ENCODE measurements at places on chromosomes 7 and 10.

- DNase-seq = no peak
Observed at GRCh38 chr10:90530521-90530920, 327.3 kb downstream of the HTR7 start.

GRCh38 chr7:80478683-80479082 lies 33.2 kb downstream of the GNAT3 start:
- DNase-seq = no peak

DNA sequence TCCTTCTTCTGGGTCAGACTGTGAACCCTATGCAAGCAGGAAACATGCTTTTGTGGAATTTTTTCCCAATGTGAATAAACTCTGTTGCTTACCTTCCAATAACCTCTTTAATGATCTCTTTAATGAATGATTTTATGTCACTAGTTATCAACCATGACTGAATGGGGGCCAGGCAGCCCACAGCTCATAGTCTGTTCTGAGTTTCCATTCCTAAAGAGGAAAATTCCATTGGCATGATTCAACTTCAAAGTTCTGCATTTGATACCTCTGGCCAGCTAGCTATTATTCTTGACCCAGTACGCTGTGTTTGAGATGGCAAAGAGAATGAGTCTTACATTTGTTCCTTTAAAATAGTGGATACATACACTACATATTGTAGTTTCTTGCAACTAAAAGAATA lies 867.8 kb upstream of the CELF2 start:
- DNase-seq = no peak

DNA sequence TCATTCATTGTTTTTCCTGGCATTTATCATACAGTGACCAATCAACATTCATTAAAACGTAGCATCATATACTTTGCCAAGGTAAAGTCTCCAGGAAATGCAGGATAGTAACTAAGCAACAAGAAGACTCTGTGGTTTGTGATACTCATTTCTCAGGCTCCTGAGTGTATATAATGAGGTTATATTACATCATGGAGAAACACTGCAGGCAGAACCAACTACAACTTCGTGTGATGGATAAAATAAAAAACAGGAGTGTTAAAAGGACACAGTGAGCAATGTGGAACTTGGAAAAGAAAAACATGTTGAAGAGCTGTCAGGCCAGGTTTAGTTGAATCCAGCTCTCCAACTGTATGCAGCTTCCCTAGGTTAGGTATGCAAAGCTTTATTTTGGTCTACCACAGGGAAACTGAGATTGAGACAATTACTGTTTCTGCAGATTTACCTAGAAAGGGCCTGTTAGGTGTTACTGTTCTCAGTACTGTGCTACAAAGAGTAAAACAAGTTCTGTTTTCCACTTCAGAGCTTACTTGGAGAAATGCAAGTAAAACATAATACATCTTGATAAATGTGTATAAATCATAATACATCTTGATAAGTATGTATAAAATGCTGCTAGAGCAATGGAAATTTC lies 7.8 kb upstream of the CCNY start:
- no peak for DNase-seq

DNA sequence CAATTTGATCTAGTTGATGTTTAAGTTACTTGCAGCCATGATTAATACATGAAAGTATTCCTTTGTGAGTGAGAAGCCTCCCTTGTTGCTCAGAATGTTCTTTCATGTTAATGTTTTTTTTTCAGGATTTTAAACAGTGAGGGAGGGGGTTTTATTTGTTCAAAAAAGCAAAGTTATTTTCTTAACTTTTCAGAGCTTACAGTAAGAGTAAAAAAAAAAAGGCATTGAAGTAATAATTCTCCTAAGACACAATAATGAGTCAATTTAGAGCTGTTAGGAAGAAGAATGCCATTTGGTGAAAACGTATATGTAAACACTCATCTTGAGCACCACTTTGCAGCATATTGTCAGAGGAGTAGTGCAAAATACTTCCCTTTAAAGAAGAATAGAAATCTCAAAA lies 105.8 kb downstream of the SEMA3A start:
- no peak for DNase-seq

- DNase-seq = no peak
Observed at GRCh38 chr7:2894118-2894940, 50.2 kb upstream of the GNA12 start.

DNA sequence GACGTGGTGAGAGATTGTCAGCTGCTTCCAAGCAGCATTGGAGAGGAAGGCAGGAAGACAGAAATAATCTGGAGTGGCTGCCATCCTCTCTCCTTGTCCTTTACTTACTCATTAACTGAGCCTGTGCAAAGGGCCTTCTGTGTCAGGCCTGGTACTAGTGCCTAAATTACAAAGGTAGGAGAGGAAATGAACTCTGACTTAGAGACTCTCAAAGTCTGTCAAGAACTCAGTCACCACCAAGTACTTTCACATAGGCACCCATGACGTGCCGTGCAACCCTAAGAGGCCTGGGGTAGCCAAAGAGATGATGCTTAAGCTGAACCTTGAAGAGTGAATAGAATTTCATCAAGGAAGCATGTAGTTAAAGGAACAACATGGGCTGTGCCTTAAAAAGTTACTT lies 866.9 kb downstream of the LRMDA start:
- DNase-seq = no peak

GRCh38 chr10:108956149-108956548 lies 967.2 kb downstream of the XPNPEP1 start:
- DNase-seq = no peak

DNA sequence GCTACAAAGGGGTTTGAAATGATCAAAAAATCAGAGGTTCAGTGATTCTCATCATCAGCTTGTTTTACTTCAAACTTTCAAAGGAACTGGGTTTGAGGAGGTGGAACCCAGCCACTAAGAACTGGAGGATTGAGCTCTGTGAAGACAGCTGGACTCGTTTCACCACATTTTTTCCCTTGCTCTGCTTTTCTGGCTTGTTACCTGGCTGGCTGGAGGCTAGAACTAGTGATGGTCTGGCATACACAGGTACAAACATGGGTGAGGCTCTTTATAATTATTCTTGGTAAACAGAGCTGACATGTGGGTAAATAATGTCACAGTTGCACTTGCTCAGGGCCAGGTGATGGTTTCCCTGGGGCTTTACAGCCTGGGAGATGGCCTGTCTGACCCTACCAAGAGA lies 352.5 kb downstream of the FGFR2 start:
- no peak for DNase-seq

- DNase-seq = no peak
Observed at GRCh38 chr10:6665847-6666246, 85.8 kb upstream of the PRKCQ start.

DNA sequence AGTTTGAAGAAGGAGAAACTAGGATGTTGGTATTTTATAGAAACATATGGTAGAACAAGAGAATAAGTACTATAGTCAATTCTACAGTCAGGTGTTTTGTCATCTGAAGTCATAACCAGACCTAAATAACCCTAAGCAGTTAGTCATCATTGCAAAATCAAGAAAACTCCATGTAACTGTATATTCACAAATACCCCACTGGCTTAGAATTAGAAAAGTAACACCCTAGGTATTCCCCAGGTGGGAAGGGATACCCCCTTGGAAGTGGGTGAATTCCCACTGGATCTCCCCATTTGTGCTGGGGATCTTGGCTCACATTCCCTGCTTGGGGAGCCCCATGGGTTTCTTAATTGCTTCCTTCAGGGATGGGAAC lies 45.9 kb upstream of the ITGB8 start:
- DNase-seq = no peak

DNA sequence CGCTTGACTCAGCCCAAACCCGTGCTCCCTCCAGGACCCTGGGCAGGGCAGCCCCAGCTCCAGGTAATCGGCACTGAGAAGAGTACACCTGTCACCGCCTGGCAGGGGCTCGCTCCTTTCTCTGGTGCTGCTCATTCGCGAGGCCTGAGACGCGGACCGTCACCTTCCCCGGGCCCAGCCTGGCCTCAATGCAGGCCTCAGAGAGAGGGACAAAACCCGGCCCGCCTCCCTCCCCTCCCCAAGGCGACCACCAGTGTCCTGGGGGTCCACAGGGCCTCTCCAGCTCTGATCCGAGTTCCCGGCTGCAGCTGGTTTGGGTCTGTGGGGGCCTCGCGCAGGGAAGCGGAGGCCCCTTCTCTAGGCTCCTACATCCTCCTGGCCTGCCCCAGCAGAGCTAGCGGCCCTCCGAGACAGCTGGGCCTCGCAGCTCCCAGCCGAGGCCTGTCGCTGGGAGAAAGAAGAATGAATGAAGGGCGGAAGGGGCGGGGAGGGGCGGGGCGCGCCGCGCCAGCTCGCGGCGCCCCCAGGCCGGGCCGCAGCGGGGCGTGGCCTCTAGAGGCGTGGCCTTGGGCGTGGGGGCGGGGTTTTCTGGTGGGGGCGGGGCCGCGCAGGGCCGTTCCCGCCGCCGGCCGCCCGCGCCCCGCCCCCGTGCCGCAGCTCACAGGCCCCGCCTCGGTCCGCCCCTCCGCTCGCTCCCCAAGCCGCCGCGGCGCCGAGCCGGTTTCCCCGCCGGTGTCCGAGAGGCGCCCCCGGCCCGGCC lies at the start of gene LIMK1:
Gene LIMK1 (plus strand): TSS at position 688 of the 760 bp plus-strand sequence. CDS start 187 bp downstream, outside the sequence.
- peak; percentile 70 for DNase-seq

GRCh38 chr10:36492590-36493515 lies 632.5 kb upstream of the ANKRD30A start:
- DNase-seq = no peak

DNA sequence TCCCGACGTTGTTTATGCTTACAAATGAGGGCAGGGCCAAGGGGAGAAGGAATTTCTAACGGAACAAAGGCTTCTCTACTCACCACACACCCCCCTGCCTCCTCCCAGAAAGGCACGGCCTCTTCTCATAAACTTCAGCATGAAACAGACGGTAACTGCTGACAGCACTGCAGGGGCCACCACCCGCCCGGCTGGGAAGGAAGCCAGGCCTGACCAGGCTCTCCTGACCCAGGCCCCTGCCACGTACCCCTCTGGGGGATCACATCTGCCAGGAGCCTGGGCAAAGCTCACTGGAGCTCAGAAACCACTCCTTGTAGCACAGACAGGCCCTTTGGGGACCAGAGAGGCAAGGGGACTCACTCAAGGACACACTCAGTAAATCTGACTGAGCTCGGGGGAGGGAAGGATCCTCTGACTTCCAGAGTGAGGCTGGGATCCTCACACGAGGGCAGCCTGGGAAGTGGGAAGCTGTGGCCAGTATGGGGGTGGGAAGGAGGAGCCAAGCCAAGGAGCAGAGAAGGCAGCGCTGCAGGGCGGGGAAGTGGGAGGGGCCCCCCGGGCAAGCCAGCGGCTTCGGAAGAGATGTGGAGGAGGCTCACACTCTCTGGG lies 46.1 kb downstream of the ZCCHC24 start:
- no peak for DNase-seq

- DNase-seq = no peak
Observed at GRCh38 chr10:20970044-20970443, 72.9 kb upstream of the NEBL start.

DNA sequence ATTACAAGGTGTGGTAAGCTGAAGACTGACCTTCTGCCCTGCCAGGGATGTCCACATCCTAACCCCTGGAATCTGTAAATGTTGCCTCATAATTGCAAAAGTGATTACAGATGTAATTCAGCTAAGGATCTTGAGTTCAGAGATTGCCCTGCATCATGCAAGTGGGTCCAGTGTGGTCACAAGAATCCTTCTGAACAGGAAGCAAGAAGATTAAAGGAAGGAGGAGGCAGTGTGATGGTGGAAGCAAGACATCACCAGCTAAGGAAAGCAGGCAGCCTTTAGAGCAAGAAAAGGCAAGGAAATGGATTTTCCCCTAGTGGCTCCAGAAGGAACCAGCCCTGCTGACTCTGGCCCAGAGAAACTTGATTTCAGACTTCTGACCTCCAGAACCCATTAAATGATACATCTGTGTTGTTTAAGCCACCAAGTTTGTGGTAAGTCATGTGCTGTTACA lies 78.1 kb downstream of the USP6NL start:
- no peak for DNase-seq

- DNase-seq = no peak
Observed at GRCh38 chr10:123704812-123705211, 38.7 kb downstream of the GPR26 start.

DNA sequence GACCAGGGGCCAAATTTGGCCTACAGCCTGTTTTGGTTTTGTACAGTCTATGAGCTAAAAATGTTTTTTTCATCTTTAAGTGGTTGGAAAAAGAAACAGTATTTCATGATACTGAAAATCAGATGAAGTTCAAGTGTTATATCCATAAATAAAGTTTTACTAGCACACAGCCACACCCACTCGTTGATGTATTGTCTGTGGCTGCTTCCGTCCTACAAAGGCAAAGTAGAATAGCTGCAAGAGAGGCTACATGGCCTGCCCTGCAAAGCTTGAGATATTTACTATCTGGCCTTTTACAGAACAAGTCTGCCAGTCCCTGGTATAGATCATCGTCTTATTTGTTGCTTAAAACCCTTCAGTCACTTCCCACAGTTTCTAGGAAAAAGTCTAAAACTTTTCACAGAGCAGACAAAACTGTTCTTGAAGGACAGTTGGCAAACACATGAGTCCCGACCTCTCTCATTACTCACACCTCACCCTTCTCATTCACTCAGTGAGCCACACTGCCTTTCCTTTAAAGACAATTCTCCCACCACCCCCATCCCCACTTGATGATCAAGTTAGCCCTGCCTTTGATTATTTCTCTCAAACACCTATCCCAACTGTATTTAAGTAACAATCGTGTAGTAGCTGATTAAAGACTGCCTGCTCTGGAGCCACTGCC lies 9.9 kb downstream of the RHEB start:
- no peak for DNase-seq

DNA sequence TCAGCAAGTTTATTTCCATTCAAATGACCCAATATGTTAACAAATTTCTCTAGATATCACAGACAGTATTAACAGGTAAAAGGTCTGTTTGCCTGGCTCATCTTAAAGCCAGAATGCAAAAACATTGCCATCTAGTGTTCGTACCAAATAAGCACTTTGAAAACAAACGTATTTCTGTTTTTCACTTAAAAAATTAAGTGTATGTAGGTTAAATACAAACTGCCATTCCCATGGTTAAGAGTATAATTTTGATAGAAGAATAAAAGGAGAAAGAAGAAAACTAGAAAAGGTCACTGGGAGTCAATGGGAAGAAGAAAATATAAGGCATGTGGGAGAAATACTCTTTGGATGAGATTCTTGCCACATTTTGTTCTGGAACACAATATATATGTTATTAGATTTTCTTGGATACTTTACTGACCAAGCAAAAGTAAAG lies 51.0 kb downstream of the ORC5 start:
- DNase-seq = no peak

GRCh38 chr7:90563286-90563685 lies 32.8 kb upstream of the CDK14 start:
- DNase-seq = no peak

DNA sequence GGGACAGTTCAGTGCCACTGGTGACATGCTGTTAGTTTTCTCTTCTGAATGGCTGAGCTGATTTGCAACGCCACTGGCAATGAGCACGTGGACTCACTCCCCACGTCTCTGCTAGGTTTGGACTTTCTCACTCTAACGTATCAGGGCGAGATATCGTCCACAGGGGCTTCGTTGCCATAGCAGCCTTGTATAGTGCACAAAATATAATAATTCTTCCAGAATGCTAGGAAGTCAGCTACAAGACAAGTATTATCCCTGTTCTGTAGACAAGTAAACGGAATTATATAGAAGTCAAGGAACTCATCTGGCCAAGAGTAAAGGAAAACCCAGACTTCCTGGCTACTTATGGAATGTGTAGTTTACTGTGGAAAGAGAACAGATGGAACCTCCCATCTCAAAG lies 226.8 kb downstream of the ARHGAP21 start:
- no peak for DNase-seq

GRCh38 chr10:18216482-18216881 lies 76.3 kb downstream of the CACNB2 start:
- no peak for DNase-seq

GRCh38 chr10:103278862-103279298 lies 1.9 kb downstream of the INA start:
- DNase-seq = peak; percentile 11

- DNase-seq = no peak
Observed at GRCh38 chr7:158327571-158328180, 259.9 kb downstream of the PTPRN2 start.

Measured in stimulated activated CD8-positive, alpha-beta memory T cell treated with anti-CD3 and anti-CD28 coated beads, Interleukin-7, amount 100 ng/mL, for 1 hour (primary cell).